ENCODE measurements at places on chromosomes 7 and 10.
A peak's percentile ranks its signal among the peaks of the same experiment; 100 is the strongest.

DNA sequence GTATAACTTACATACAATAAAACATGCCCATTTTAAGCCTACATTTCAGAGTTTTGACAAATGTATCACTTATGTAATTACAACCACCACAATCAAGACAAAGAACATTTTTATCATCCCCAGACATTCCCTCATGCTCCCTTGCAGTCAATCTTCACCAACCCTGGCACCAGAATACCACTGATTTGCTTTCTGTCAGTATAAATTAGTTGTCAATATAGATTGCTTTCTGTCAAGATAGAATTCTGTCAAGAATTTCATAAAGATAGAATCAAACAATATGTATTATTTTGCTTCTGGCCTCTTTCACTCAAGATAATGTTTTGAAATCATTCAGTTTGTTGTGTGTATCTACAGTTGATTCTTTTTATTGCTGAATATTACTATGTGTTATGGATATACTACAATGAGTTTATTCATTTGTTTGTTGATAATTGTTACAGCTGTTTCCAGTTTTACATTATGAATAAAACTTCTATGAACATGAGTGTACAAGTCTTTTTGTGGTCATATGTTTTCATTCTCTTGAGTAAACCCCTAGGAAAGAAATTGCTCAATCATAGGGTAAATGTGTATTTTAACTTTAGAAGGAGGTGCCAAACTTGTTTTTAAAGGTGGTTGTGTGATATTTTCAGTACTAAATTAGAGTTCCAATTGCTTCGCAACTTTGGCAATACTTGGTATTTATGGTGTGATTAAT lies 56.9 kb downstream of the IFIT5 start:
- no peak for DNase-seq

GRCh38 chr7:127838816-127839415 lies 186.9 kb downstream of the SND1 start:
- no peak for DNase-seq

GRCh38 chr7:21757537-21758282 lies 188.0 kb downstream of the CDCA7L start:
- no peak for DNase-seq

- no peak for DNase-seq
Measured at GRCh38 chr10:113937258-113937657, 82.8 kb downstream of the NHLRC2 start.

- no peak for DNase-seq
Measured at GRCh38 chr10:105793071-105793470, 1152.0 kb downstream of the SORCS3 start.

GRCh38 chr10:45437587-45438465 lies 63.8 kb downstream of the ALOX5 start:
- no peak for DNase-seq

- no peak for DNase-seq
Measured at GRCh38 chr7:158056761-158057160, 530.9 kb downstream of the PTPRN2 start.

GRCh38 chr10:80567292-80567691 lies 29.6 kb downstream of the SH2D4B start:
- no peak for DNase-seq

GRCh38 chr10:25808372-25808771 lies 125.7 kb upstream of the MYO3A start:
- DNase-seq: no peak

GRCh38 chr7:126570845-126571244 lies 681.9 kb downstream of the GRM8 start:
- DNase-seq: no peak

DNA sequence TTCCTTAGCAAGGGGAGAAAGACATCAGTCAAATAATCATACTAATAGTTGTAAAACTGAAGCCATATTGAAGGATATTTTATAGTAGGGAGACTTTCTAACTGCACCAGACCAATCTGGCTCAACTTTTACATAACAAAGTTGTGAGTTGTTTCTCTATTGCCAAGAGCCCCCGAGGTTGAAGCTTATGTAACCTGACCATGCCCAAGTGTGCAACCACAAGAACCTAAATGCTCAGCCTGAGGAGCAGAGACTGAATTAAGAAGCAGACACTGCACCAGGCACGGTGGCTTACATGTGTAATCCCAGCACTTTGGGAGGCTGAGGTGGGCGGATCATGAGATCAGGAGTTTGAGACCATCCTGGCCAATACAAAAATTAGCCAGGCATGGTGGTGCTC lies 77.3 kb upstream of the ARMC3 start:
- DNase-seq: no peak

GRCh38 chr7:149692557-149692982 lies 80.8 kb downstream of the ZNF467 start:
- no peak for DNase-seq

DNA sequence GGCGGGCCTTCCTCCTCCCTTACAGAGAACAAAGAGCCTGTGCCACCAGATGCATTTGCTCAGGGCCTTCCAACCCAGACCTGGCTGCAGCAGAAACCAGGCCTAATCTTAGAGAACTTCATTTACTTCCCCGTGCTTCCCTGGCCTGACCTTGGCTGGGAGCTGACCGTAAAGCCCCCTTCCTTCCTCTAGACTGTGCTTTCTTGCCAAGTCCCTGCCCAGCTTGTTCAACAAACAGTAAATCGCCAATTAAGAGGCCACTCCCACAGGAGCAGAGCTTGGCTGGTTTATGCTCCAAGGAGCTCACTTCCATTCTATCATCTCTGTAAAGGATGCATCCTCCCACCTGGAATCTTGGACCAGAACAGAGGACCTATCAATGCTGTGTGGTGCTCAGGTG lies 110.9 kb downstream of the COL13A1 start:
- no peak for DNase-seq

GRCh38 chr7:117285826-117286225 lies 37.0 kb downstream of the WNT2 start:
- DNase-seq: no peak

DNA sequence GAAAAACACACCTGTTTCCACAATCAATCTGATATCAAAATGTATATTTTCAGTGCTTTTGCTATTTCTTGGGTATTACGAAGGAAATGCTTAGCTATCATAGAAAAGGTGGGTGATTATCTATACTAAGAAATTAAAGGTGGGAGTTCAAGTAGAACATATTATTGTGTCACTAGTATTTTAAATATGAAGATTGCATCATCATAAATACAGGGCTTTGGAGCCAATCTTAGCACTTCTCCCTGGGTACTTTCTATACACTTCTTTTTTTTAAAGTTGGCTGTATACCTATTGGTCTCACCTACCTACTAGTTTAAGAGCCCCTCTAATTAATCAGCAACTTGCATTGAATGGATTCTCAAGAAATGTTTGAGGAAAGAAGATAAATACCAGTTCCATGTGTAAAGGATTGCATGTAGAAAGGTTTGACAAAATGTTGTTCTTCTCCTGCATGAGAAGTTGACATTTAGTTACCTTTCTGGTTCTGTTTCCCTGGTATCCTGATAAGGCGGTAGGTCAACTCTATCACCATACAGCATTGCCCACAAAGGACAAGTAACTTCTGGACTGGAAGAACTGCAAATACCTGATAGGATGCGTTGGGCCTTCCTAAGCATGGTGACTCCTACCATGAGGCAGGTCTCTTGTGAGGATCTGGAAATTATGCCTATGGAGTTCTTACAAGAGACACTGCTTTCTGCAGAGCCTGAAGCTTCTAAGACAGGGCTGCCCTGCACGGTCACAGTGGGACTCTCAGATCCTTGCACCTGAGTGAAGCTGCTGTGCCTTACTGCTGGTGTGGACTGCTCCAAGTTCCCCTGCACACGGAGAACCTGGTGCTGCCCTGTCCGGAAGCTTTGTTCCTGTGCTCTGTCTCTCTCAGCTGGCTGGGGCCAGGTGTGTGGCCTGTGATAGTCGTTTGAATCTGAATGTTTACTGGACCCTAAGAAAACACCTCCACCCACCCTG lies 32.1 kb upstream of the PDSS1 start:
- no peak for DNase-seq

- peak; percentile 88 for DNase-seq
Measured at GRCh38 chr10:133308421-133309099, at the start of the genes TUBGCP2 and ZNF511. Gene TUBGCP2, minus strand, starts transcription at chr10:133308872. Its CDS starts 5,931 bp downstream, at chr10:133302941. Gene ZNF511, plus strand, starts transcription at chr10:133308914. Its CDS starts 30 bp downstream, at chr10:133308944.

DNA sequence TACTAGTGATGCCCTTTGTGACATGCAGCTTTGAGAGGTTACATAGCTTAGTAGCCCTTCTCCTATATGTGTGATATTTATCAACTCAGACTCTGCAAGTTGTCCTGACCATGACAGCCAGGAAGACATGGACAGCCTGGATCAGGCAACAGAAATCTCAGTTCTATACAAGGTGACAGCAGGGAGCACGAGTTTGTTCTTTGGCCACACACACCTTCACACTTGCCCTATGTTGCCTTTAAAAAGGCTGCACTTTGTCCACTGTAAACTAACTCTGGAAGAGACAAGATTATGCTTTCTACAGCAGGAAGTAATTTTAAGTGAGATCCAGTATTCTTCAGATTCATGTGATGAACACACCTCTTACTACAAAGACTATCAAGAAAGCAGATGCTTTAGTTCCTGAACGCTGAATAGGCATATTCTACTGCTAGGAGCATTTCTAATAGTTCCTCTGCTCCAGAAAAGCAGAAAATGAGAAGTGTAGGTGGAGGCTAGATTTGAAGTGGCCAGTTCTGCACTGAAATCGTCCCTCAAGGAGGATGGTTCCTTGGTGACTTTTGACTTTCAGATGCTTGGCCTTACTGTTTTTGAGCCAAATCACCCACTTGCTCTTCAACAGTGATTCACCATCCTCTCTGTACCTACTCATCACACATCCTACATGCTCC lies 239.2 kb downstream of the COBL start:
- DNase-seq: no peak

DNA sequence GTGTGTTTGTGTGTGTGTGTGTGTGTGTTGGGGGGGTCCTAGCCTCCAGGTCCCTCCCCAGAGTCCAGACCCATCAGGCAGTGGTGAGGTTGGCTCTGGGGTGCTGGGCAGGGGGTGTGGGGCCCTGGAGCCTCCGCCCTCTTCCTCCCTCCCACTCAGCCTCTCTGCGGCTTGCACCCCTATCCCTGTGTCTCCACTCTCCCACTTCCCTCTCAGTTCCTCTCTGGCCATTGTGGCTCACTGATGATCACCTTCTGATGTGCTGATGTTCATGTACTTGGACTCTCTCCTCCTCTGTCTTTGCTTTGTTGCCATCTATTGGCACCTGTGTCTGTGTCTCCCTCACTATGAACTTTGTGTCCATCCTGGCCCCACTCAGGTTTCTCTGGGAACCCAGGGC lies 298.7 kb downstream of the ZEB1 start:
- no peak for DNase-seq

DNA sequence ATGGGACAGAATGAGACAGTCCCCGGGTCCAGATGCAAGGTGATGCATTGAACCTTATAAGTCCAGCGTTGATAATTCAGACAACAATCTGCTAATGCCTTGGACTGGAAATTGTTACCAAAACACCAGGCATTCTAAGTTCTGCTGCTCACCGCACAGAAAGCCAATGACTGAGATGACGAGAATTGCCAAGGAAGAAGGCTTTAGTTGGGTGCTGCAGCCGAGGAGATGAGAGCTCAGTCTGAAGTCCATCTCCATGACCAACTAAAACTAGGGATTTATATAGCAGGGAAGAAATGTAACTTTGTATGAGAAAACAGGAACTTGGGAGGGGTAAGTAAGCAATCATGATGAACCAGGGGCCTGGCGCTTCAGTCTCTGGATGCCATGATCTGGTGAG lies 68.7 kb downstream of the PRKCQ start:
- DNase-seq: no peak

DNA sequence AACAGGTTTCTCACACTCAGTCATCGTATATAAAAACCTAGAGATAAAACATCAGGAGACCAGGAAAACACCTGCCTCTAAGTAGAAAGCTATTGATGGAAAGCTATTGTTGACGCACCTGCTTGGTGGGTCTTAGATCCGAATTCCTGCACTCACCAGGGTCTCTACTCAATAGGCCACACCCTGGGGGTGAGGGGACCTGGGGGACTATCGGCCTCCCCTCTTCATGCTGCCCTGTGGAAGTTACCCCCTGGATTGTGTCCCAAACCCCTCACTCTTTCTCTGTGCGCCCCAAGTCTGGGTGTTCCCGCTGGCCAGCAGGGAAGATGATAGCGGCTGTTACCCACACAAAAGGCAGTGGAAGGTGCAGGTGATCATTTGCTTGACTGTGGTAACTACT lies 313.0 kb downstream of the WDR37 start:
- DNase-seq: no peak

DNA sequence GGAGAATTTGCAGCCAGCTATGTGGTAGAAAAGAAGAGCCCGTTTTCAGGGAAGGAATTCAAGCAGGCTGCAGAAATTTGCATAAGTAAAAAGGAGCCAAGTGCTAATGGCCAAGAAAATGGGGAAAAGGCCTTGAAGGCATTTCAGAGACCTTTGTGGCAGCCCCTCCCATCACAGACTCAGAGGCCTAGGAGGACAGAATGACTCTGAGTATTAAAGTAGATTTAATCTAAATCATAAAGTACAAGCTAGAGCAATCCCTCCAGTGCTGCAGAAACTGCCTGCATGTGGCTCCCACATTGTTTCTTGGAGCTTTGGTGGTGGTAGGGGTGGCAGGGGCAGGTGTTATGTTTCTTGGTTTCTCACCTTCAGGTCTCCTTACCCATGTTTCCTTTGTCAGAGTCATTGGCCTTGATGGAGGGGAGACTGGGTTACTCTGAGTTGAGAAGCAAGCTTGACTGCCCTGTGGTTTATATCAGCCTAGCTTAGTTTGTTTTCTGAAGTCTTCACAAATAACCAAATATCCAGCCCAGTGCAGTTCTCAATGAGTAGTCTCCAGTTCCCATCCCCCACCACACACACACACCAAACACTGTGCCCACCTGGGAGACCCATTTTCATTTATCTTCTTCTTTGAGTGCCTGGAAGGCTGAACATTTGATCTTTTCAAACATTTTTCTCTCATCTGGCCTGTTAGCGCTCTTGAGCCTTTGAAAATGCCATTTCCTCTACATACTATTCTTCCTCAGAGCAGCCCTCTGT lies 34.5 kb downstream of the ITPRIP start:
- no peak for DNase-seq

- no peak for DNase-seq
Measured at GRCh38 chr10:88107296-88108097, 244.1 kb downstream of the PTEN start.

- DNase-seq: no peak
Measured at GRCh38 chr7:74343281-74344131, 54.3 kb downstream of the CLIP2 start.

GRCh38 chr10:78568620-78569019 lies 500.1 kb upstream of the ZMIZ1 start:
- DNase-seq: no peak

DNA sequence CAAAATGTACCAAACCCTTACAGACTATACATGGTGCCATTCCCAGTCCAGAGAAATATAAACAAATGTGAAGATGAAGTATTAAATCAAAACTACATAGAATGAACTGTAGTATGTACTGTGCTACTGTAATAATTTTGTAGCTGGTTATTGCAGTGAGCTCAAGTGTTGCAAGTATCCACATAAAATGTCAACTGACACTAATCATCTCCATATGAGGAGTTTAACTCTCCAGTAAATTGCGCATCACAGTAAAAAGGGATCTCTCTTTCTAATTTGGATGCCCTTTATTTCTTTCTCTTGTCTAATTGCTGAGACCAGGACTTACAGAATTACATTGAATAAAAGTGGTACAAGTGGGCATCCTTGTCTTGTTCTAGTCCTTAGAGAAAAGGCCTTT lies 165.5 kb downstream of the CPED1 start:
- DNase-seq: no peak

GRCh38 chr10:126459032-126459831 lies 71.0 kb upstream of the ADAM12 start:
- no peak for DNase-seq
